ENCODE measurements at places on chromosomes 6 and 20.

GRCh38 chr20:25345721-25346120 lies 44.9 kb downstream of the ABHD12 start:
- no peak for DNase-seq

GRCh38 chr20:32912688-32913087 lies 54.0 kb downstream of the EFCAB8 start:
- no peak for DNase-seq

DNA sequence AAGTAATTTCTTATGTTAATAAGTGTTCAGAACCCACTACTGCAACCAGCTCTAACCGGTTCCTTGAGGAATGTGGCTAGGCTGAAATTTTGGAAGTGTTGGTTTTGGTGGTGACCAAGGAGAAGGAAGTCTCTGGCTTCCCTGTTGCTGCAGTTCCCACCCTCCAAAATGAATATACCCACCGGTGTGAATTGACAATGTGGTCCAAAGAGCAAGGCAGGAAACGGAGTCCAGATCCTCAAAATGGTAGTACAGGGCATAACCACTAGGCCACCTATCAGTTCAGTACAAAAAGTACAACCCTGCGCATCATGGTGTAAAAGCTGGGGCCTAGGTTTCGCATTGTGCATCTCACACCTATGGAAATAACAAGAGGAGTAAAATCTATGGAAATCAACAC lies 2.8 kb downstream of the ADNP start:
- no peak for DNase-seq

DNA sequence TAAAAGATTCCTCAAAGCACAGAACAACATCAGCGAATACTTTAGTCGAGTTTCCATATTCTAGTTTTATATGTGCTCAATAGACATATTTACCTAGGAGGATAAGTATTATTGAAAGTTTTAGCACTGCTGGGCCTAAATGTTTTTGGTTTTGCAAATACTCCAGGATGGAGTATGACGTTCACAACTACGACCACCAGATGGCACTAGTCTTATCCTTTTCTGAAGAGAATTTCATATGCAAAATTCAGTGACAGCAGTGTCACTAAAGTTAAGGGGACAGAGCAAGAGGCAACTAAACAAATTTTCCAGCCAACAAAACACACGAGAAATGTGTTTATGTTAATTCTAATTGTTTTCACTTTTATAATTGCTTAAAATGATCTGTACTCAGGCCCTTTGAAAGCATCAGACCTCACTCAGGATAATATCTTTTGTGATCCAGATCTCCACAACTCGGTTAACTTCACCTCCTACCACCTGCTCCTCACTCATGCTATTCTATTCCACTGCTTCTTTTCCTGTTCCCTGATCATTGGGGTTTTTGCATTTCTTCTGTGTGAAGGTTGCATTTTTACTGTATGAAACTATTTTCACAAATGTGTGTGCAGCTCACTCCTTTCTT lies 220.8 kb downstream of the TRDN start:
- no peak for DNase-seq

DNA sequence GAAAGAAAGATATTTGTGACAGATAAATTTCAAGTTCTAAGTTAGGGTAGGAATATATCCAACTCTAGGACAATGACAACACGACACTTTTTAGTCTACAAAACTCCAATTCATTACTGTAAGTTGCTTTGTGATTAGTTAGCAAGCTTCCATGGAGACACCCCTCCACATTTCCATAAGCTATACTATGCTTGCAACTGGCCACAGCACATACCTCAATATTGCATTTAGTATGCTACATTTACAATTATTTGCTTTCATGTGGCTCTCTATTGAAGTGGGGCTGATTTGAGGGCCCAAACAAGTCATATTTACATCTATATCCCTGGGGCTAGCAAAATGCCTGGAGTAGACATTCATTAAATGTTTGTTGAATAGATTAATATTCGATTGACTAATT lies 129.3 kb downstream of the HACE1 start:
- DNase-seq = no peak

DNA sequence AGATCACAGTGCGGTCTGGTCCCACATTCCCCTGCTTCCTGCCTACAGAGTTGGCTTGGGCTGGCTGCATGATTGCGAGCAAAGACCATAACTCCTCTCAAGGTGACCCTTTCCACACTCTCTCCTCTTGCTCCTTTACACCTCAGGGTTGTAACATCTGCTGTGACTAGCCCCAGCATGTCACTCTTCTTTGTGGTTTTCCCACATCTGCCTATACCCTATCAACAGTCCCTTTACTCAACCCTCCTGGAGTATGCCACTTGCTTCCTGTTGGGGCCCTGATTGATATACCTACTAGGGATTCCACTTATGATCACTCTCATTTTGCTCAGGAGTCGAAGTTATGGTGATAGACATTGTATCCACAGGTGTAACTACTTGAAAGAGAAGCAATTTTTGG lies 58.9 kb upstream of the SGK1 start:
- no peak for DNase-seq

All from T-cell (primary cell).